ENCODE measurements at places on chromosomes 1 and 21. TPM values are rescaled to one million over a fixed set of nuclear protein-coding genes. Genes with fewer than 3 reads are reported as not detected.

EXO5 gene
- total RNA-seq: 2.8 TPM

- peaks cover 15% of the 10 kb centered on the region for H3K4me1 ChIP-seq
- no peaks in the 10 kb centered on the region for H3K36me3 ChIP-seq
- H3K4me3 ChIP-seq: no peak overlapping the region
- DNase-seq: no peak
- no peak overlapping the region for H3K27ac ChIP-seq
Observed at GRCh38 chr21:43858806-43859648, 6.0 kb upstream of the AGPAT3 start.

- DNase-seq: no peak
- H3K27me3 ChIP-seq: no peaks in the 10 kb centered on the region
- peaks cover 18% of the 10 kb centered on the region for H3K36me3 ChIP-seq
Observed at GRCh38 chr1:160144921-160145320, 6.5 kb upstream of the ATP1A4 start.

DNA sequence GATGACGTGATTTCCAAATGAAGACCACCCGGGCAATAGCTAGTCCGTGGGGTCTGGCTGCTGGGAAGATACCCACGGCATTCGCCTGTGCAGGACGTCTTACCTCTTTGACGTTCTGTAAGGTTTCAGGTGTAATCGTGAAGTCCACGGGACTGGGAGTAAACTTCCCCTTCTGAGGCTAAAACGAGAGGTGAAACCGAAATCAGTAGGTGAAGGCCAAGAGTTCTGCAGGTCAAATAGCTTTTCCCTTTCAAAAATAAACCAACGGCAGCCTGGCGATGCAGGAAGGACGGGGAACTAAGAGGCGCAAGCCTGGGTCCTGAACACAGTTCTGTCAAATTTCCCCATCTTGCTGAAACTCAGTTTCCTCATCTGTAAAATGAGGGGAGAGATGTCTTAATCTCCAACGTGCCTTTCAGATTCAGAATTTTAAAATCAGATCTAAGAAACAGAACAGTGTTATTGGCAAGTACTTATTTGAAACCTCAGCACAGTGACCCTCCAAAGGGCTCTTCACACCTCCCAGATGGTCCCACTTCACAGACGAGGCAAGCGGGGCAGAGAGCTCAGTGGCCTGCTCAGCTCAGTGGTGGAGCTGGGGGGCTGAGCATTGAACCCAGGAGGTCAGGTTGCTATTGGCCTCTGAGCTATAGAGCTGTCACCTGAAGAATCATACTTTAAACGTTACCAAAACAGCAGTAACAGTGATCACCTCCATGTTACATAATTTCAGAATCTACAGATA is 34.7 kb downstream of the VPS26C start:
- H3K4me3 ChIP-seq: no peak overlapping the region
- H3K4me1 ChIP-seq: no peaks in the 10 kb centered on the region
- no peak overlapping the region for H3K27ac ChIP-seq
- H3K36me3 ChIP-seq: peaks cover 45% of the 10 kb centered on the region

DNA sequence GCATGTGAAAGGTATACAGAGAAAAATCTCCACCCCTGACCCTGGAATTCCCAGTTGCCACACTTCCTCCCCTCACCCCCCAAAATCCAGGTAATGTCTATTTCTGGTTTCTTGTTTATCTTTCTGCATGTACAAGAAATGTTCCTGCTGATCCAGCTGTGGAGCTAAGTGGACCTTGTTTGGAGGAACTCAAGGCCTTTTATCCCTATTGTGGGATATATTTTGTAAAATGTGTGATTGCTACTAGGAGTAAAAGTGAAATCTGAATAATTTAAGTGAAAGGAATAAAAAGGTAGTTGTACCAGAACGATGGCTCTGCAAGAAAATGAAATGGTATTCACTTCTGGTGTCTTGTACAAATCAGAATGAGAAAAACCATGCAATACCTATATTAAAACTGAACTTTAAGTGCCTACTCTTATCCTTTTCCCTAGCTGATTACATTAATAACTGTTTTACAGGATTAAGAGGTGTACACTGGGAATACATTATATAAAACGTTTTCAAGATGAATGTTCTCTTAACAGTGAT is 3.0 kb downstream of the SPEN start:
- peak overlapping the region; percentile 99 for H3K4me3 ChIP-seq
- DNase-seq: no peak
- H3K36me3 ChIP-seq: no peaks in the 10 kb centered on the region
- H3K27ac ChIP-seq: no peak overlapping the region

DNA sequence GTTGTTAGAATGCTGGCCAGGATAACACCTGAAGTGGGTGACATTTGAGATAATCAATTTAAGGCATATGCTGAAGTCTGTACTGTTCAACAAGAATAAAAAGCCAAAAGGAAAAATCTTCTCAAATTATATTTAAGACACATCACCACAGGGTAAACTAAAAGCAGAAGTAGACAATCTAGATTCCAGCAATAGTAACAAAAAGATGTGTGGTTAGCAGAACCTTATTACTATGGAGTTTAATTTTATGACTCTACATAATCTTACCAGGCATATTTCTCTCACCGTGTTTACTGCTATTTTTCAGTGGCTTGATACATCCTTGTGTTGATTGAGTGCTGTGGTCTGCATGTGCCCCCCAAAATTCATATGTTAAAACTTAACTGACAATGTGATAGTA is 300.4 kb upstream of the ZP4 start:
- DNase-seq: no peak
- H3K27ac ChIP-seq: no peak overlapping the region
- no peaks in the 10 kb centered on the region for H3K36me3 ChIP-seq
- H3K4me3 ChIP-seq: no peak overlapping the region
- no peaks in the 10 kb centered on the region for H3K27me3 ChIP-seq
- H3K4me1 ChIP-seq: no peaks in the 10 kb centered on the region

DNA sequence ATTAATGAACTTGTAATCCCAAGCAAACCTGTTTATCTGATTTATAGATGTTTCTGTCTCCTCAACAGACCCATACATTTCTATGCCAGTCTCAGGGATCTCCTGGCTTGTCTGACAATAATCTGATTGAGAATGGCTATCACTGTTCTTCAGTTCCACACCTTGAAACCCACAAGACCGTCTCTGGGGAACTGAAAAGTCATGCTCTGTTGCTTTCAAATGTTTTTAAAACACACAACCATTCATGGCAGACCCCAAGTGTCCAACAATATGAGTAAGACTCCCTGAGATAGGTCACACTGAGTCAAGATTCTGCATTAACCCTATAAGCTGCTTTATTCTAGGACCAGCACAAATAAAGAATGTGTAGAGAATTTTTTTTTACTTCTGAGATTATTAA is 611.2 kb upstream of the PLXNA2 start:
- H3K27ac ChIP-seq: no peak overlapping the region
- DNase-seq: no peak
- H3K36me3 ChIP-seq: no peaks in the 10 kb centered on the region

GRCh38 chr1:152185544-152186391 is 26.7 kb upstream of the RPTN start:
- H3K27me3 ChIP-seq: no peaks in the 10 kb centered on the region
- no peaks in the 10 kb centered on the region for H3K36me3 ChIP-seq
- no peak overlapping the region for H3K4me3 ChIP-seq
- H3K27ac ChIP-seq: no peak overlapping the region
- DNase-seq: no peak

- H3K4me3 ChIP-seq: no peak overlapping the region
- H3K4me1 ChIP-seq: peaks cover 39% of the 10 kb centered on the region
- H3K27ac ChIP-seq: no peak overlapping the region
- DNase-seq: no peak
- peaks cover 17% of the 10 kb centered on the region for H3K36me3 ChIP-seq
Observed at GRCh38 chr1:156744344-156744743, 3.5 kb upstream of the MRPL24 start.

COL16A1 gene
- total RNA-seq: 183 TPM

C1QC gene
- total RNA-seq: 542 TPM

- H3K4me1 ChIP-seq: no peaks in the 10 kb centered on the region
- no peaks in the 10 kb centered on the region for H3K36me3 ChIP-seq
- no peaks in the 10 kb centered on the region for H3K27me3 ChIP-seq
- no peak for DNase-seq
Observed at GRCh38 chr1:164337885-164338284, 221.1 kb upstream of the PBX1 start.

KIF17 gene
- total RNA-seq: 0.68 TPM

ADAMTS4 gene
- total RNA-seq: 171 TPM

DNA sequence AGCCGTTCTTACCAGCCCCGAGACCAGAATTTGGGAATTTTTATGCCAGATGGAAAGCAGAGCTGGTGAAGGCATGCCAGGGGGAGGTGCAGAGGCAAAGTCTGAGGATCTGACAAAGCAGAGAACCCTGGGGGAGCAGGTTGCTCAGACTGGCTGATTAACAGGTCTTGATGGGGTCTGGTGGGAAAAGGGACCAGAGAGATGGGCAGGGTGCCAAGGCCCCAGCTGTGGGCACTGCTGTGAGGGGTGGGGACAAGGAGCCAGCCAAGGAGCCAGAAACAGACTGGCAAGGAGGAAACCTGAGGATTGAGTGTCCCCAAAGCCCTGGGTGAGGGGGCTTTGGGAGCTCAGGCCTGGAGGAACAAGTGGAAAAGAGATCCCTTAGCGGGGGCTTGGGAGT is 21.4 kb downstream of the RPS6KA1 start:
- no peaks in the 10 kb centered on the region for H3K27me3 ChIP-seq
- H3K4me1 ChIP-seq: no peaks in the 10 kb centered on the region
- H3K4me3 ChIP-seq: no peak overlapping the region
- no peak for DNase-seq
- no peak overlapping the region for H3K27ac ChIP-seq

GRCh38 chr1:82731216-82731615 is 930.5 kb downstream of the ADGRL2 start:
- DNase-seq: no peak
- no peak overlapping the region for H3K27ac ChIP-seq
- H3K27me3 ChIP-seq: no peaks in the 10 kb centered on the region
- no peaks in the 10 kb centered on the region for H3K4me1 ChIP-seq
- no peaks in the 10 kb centered on the region for H3K36me3 ChIP-seq

TMEM54 gene
- 28.1 TPM for total RNA-seq

DNA sequence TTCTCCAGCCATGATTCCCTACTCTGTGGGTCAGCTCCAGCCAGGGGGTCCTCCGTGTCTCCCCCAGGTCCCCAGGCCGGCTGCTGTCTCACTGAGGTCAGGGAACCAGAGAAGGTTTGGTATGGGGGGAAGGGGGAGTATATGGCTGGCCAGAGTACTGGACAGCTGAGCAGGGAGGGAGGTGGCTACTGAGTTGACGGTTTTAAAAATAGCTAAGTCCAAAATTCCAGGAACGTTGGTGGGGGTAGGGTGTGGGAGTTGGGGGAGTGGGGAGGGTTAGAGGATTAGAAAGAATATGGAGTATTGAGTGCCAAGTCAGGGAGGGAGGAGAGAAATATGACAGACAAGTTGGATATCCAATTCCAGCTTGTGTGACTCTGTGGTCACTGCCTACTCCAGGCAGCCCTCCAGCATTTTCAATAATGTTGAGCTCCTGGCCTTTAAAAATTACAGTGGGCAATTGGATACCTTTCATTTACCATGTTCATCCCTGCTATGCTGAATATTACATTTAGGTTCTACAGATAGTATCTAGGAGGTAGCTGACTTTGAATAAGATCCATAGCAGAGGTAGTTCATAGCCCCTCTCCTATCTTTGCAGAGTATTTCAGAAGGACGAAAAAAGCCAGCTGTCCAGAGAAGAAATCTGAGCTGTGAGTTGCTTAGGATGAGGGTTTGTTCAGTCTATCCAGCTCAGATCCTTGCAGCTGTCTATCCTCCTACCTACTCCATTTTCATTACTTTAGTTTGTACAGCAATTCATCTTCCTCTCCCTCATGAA is at the start of gene HJV:
TSS of gene HJV (minus strand) at position 114 of the 781 bp plus-strand sequence. CDS start 1,504 bp downstream, outside the sequence.
- H3K4me3 ChIP-seq: no peak within 1 kb of the TSS
- no peak within 1 kb of the TSS for H3K27ac ChIP-seq
- H3K4me1 ChIP-seq: peaks cover 5% of the 10 kb centered on the region
- no peaks in the 10 kb centered on the region for H3K27me3 ChIP-seq

DNA sequence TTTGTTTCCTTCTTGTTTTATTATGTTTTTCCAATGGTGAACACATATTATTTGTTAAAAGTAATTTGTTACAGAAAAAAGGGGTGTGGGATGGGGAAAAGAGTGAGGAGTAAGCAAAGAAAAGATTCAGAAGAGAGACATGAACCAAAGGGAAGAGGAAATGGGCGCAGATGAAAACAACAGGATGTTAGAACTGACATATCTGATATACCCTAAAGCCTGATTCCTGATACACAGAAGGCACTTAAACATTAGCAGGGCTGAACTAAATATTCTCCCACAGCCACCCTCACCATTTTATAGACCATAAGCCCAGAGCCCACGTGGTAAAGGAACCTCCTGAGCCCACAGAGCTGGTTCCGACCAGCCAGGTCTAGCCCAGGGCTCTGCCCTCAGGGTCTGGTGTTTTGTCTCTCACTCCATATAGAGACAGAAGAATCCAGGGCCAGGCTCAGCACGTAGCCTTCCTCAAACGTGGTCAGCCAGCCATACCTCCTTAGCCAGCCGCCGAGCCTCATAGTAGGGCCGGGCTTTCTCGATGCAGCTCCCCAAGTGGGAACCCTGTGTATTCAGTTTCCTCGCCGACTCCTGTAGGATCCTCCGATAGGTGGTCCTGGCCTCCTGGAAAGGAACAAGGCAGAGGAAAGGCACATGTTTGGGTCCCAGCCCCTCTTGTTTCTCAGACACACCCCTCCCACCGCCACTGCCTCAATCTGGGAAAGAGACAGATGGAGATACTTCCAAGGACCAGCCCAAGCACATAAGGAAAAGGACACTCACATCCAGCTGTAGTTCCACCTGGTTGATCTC is 9.5 kb downstream of the SH3BP5L start:
- H3K4me1 ChIP-seq: peaks cover 36% of the 10 kb centered on the region
- H3K36me3 ChIP-seq: peaks cover 48% of the 10 kb centered on the region
- no peak overlapping the region for H3K27ac ChIP-seq
- H3K27me3 ChIP-seq: no peaks in the 10 kb centered on the region

- no peak overlapping the region for H3K4me3 ChIP-seq
- DNase-seq: no peak
- H3K36me3 ChIP-seq: peaks cover 12% of the 10 kb centered on the region
Observed at GRCh38 chr1:109930252-109930993, 19.8 kb downstream of the CSF1 start.

GRCh38 chr21:41374177-41374712 is 12.4 kb downstream of the MX2 start:
- DNase-seq: no peak
- H3K27me3 ChIP-seq: no peaks in the 10 kb centered on the region
- H3K27ac ChIP-seq: no peak overlapping the region
- H3K4me1 ChIP-seq: no peaks in the 10 kb centered on the region
- H3K36me3 ChIP-seq: no peaks in the 10 kb centered on the region
